ENCODE measurements at places on chromosomes 6 and 20.

DNA sequence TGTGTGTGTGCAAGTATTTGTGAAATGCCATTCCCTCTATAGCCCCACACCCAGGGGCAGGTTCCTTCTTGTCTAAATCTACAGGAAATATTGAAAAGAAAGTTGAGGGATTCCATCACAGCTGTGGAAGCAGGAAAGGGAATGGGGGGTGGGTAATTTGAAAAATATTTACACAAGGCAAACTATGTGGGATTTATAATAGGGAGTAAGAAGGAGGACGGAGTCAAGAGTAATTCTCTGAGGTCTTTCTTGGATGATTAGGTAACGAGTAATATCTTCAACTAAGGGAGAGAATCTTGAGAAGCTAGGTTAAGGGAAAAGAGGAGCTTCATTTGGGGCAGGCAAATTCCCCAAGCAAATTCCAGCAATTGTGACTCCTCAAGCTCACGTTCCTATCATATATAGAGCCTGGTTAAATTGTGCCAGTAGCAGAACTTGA lies 113.5 kb upstream of the SGK1 start:
- no peak for DNase-seq

- no peak for DNase-seq
Measured at GRCh38 chr20:6646021-6646636, 121.4 kb upstream of the BMP2 start.

DNA sequence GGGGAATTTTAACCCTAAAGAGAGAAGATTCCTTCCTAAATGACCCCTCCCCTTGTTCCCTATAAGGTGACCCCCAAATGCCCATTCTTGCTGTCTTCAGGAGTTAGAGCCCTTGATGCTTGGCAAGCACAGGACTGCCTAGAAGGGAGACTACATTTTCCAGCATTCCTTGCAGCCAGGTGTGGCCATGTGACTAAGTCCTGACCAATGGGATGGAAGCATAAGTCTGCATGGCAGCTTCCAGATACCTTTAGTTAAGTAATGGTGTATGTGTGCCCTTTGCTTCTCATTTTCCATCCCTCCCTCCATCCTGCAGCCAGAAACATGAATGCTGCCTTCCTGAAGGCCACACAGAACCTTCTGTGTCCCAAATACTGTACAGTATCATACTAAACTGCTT lies 5.5 kb downstream of the BFSP1 start:
- no peak for DNase-seq

- DNase-seq: no peak
Measured at GRCh38 chr20:25238319-25239037, 9.4 kb upstream of the PYGB start.

DNA sequence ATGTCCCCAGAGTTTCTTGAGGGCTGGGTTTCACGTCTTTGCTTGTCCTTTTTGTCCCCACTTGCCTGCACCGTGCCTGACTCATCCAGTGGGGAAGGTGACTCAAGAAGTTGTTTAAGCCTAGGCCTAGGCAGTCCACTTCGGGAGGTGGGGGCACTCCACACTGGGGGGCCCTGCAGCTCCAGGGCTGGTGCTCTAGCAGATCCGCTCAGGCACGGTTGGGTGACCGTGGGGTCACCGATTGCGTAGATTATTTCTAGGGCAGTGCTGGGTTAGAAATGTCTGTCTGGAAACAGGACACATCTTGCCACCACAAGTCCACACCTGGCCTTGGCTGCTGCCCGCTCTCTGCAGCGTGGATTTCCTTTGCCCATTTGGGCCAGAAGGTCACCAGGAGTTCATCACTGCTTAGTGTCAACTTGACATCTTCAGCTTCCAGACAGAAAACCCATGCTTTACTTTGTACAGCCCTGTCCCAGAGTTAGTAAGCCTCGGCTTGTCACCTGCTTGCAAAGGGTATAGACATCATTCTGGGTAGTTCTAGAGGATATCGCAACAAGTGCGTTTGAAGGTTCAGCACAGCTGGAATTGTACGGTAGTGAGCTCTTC lies 13.6 kb upstream of the C20orf144 start:
- no peak for DNase-seq

- no peak for DNase-seq
Measured at GRCh38 chr20:4683261-4683660, 38.4 kb upstream of the PRND start.
